GM13977 (cell line): ENCODE measurements at places on chromosomes 1 and 21.

DNA sequence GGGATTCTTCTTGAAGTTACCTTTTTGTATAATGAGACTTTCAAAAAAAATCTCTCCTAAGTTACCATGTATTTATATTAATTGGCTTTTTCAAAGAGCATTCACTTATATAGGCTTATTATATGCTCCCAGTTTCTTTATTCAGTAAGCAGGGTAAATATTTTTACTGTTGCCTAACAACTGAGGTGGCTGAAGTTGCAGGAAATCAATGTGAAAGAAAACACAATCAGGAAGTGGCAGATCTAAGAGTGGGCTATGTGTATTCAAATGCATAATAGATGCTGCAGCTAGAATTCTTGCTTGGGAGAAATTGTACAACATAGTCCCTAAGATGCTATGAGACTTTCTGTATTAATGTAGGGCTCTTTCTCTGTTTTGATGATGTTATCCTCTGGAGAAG is 606.9 kb downstream of the NUF2 start:
- DNase-seq, result no peak

- DNase-seq, result no peak
Observed at GRCh38 chr1:14324248-14324630, 274.2 kb upstream of the KAZN start.

GRCh38 chr1:40844079-40844478 is 18.1 kb downstream of the CITED4 start:
- DNase-seq, result no peak

GRCh38 chr1:43521078-43521477 is 9.6 kb upstream of the PTPRF start:
- no peak for DNase-seq

DNA sequence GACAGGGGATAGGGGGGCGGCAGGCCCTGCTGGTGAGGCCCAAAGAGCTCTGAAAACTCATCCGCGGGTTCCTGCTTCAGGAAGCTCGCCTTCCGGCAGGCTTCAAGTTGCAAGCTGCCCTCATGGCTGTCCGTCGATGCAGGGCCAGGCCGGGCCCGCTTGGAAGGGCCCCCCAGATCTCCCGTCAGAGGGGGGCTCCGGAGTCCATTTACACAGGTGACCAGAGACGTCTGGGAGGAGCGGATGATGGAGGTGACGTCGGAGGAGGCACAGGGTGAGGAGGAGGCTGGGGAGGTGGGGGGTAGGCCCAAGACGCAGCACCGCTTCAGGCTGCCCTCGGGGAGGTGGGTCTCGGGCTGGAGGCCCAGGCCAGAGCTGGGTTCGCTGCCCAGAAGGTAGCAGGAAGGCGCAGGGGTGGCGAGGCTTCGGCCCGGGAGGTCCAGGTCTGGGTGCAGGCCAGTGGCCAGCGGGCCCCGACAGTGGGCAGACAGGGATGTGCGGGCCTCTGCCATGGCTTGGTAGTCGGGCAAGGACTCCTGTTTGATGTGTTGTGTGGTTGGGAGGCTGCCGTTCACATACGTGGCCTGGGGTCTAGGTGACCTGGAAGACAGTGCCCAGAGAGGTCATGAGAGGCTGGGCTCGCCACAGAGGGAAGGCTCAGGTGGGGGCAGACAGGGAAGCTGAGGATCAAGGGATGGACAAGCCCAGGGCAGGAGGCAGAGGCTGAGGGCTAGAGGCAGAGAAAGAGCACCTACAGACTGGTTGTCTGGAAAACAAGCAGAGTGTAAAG is 135.4 kb downstream of the DMRTB1 start:
- DNase-seq, result no peak

- no peak for DNase-seq
Observed at GRCh38 chr1:234609691-234610042, 311 bp downstream of the IRF2BP2 start.

DNA sequence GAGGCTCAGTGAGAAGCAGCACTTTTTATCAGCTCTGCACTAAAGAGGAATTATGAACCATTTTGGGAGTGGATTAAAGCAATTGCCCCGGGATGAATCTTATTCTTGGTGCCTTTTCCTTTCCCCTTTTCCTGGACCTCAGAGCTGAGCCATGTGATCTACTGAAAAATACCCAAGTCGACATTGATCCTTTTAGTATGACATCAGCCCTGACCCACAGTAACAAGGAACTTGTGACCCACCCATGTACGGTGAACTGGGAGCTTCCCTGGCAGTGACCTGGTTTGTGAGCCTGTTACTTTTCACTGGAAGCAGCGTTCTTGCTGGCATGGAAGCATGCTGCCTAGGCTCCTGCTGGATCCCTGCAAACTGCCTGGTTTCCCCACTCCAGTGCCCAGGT is 15.9 kb downstream of the AJAP1 start:
- DNase-seq, result no peak

DNA sequence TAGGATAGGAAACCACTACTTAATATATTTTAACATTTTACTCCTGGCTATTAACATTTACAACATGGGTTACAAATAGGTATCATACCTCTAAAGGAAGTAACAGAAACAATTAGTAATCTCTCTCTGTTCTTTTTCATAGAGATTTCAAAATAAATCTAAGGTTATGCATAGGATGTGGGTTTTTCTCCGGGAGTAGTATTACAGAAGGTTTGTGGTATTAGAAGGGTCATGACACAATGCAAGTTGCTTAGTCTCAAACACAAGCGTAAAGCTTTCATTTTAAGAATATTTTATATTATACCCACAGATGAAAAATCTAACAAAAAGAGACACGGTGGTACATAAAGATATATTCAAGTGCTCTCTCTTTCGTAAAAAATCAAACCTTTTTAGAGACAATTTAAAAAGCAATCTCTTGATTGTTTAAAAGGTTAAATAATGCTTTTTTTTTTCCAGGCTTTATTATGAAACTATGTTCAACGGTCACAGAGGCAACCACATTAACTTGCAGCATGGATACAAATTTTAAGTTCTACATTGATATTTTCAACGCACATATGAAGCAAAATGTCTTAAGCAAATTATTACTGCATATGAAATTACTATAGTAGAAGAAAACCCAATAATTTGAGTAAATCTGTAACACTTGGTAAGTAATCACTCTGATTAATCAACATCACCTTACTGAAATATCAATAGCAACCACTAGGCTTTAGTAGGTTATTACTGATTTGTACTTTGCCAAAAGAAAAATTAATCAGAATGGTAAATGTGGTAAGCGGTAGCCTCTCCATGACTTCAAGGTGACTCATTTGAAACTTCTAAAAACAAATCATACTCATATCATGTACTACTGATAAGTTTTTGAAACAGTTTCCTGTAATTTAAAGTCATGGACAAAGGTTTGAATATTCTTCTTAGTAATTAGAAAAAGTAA is 97.4 kb upstream of the GFI1 start:
- peak; percentile 39 for DNase-seq

DNA sequence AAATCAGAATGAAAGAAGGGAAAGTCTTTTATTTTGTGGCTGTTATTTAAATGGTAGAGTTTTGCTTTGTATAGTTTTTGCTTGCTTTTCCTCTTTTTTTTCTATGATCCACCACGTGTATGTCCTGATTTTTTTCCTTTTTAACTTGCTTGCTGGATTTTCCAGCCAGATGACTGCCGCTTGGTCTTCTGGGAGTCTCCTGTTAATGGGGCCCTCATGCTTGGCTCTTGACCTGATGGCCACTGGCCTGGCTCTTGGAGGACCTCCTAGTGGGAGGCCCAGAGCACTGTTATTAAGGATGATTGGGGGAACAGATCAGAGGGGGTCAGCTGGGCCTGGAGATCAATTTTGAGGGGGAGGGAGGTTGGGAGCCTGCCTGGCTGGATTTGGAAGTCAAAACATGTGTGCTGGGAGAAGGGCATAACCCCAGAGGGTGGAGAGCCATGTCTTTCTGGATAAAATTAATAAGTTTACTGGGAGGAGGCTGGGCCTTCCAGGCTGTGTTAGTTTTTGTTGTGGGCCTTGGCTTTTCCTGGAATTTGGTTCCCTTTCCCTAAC is 1.2 kb downstream of the FGGY start:
- no peak for DNase-seq

DNA sequence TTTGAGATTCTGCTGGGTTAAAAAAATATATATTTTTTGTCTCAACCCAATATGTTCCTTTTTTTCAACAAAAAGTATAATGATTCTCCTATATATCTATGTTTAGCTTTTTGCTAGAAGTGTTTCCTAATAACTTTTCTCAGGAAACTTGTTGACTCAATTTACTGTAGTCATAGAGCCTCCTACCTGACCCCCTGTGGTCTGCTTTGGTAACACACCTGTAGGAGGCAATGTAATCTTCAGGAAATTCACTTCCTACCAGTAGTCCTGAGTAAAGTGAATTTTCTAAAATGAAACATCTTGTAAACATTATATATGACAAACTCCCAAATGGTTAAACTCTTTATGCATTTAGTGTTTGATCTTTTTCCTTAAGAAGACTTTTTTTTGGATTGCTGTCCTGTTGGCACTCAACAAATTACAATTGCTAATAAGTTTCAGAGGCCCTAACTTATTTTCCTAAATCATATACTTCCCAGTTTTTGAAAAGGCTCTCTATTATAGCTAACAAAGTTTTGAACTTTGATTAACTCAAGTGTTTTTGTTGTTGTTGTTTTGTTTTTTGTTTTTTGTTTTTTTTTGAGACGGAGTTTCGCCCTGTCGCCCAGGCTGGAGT is 118.3 kb downstream of the OLFML2B start:
- DNase-seq, result peak; percentile 19

- no peak for DNase-seq
Observed at GRCh38 chr21:31221043-31221442, 123.0 kb downstream of the TIAM1 start.

DNA sequence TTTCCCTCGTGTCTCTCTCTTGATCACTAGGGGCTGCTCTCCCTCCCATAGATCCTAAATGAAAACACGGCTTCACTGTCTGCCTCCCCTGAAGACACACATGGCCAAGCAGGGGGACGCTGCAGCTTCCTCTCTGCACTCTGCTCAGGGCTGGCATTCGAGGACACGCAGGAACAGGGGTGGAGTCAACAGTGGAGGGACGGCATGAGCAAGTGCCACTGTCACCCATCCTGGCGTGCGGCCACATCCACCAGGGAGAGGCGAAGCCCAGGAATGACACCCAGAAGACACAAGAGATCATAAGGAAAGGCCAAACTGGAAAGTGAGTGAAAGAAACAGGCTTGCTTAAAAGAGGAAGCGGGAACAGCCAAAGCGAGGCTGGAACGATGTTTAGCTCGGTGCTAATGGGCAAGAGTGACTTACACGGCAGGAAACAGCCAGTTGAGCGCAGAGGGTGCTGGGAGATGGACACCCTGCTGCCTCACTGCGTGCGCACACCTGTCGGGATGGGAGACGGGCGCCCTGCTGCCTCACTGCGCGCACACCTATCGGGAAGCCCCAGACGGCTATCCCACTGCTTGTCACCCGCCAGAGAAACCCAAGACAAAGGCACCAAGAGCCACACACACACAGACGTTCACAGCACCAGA is 13.6 kb upstream of the C1QTNF12 start:
- no peak for DNase-seq
